ENCODE measurements at places on chromosomes 3 and 15.

- no peak for DNase-seq
Measured at GRCh38 chr3:183181606-183182005, 19.1 kb upstream of the LAMP3 start.

- no peak for DNase-seq
Measured at GRCh38 chr15:78837543-78837942, 26.3 kb upstream of the ADAMTS7 start.

GRCh38 chr15:39432912-39433348 lies 147.9 kb upstream of the THBS1 start:
- no peak for DNase-seq

DNA sequence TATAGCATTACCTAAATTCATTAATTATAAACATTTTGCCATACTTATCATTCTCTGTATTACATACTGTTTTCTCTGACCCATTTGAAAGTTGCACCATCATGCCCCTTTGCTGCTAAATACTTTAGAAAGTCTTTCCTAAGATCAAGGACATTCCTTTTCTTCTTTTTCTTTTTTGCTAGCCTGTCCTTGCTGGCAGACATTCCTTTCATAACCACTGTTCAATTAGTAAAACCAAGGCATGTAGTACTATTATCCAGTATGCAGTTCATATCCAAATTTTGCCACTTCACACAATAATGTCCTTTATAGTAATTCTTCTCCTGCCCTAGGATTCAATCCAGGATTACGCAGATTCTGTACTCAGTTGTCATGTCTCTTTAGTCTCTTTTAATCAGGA lies 321.0 kb upstream of the C2CD4B start:
- no peak for DNase-seq

GRCh38 chr3:38549082-38549481 lies 52.9 kb downstream of the EXOG start:
- DNase-seq, result no peak

GRCh38 chr3:100856821-100857220 lies 136.4 kb downstream of the ABI3BP start:
- DNase-seq, result no peak

DNA sequence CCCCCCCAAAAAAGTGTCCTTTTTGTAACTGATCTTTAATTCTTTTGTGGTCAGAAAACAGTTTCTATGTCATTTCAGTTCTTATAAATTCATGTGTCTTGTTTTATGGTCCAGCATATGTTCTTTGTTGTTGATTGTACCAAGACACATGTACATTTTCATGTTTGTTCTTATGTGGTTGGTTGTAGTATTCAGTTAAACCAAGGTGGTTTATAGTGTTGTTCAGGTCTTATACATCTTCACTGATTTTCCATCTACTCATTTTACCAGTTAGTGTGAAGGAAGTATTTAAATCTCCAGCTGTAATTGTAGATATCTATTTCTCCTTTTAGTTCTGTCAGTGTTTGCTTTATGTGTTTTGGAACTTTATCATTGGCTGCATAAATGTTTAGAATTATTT lies 24.0 kb downstream of the MEF2A start:
- no peak for DNase-seq

- no peak for DNase-seq
Measured at GRCh38 chr15:70799667-70800450, 36.5 kb upstream of the UACA start.

DNA sequence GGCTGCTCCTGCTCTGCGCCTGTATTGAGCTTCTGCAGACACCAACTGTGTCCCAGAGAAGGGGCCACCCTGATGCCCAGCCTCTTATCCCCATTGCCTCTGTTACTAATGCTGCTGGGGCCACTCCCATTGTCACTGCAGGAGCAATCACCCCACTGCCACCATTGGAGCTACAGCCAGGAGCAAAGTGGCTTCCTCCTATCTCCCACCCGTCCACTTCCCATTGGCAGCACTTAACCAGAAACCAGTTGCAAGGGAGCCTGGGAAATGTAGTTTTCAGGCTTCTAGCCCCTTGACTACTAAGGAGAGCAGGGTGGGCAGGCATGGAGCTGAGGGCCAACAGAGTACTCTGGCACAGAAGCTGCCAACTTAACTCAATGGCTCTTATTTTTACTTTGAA lies 55.9 kb upstream of the KLF13 start:
- DNase-seq, result no peak

GRCh38 chr3:111926266-111926676 lies 52.6 kb upstream of the ABHD10 start:
- DNase-seq, result no peak

DNA sequence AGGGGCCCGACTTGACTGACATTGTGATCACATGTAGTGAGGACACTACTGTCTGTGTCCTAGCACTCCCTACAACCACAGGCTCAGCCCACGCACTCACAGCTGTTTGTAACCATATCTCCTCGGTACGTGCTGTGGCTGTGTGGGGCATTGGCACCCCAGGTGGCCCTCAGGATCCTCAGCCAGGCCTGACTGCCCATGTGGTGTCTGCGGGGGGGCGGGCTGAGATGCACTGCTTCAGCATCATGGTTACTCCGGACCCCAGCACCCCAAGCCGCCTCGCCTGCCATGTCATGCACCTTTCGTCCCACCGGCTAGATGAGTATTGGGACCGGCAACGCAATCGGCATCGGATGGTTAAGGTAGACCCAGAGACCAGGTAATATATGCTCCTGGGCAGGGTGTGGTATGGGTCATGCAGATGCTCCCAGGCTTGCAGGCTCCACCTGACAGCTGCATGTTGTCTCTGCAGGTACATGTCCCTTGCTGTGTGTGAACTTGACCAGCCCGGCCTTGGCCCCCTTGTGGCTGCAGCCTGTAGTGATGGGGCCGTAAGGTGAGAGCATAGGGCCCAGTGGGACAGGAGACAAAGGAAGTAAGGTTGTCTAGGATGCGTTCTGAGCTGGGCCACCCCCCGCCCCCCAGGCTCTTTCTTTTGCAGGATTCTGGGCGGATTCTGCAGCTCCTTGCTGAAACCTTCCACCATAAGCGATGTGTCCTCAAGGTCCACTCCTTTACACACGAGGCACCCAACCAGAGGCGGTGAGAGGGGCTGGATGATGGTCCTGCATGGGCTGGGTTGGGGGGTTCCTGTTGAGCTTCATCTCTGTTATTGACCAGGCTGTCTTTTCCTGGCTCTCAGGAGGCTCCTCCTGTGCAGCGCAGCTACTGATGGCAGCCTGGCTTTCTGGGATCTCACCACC lies 4.4 kb downstream of the DALRD3 start:
- DNase-seq, result no peak
